Fibroblast of skin of left biceps (primary cell): ENCODE measurements at places on chromosomes 16 and 17.

GRCh38 chr17:57544401-57544800 lies 200.7 kb downstream of the CCDC182 start:
- DNase-seq, result no peak

DNA sequence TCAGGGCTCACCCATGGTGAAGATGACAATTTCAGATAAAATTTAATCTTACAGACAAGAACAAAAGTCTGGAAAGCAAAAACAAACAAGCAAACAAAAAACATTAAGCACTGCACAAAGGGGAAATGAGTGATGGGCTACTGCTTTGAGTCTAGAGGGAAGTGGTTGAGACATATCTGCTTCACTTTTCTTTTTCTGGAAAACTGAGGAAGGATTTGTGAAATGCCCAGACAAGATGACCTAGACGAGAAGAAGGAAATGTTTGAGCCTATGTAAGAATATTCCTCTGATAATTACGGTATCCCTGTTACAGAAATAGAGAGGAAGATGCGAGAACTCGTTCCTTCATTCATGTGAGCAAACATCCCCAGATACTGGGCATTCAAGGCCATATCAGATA lies 11.5 kb upstream of the HYDIN start:
- DNase-seq, result no peak

GRCh38 chr17:17698371-17698770 lies 17.1 kb downstream of the RAI1 start:
- DNase-seq, result no peak

DNA sequence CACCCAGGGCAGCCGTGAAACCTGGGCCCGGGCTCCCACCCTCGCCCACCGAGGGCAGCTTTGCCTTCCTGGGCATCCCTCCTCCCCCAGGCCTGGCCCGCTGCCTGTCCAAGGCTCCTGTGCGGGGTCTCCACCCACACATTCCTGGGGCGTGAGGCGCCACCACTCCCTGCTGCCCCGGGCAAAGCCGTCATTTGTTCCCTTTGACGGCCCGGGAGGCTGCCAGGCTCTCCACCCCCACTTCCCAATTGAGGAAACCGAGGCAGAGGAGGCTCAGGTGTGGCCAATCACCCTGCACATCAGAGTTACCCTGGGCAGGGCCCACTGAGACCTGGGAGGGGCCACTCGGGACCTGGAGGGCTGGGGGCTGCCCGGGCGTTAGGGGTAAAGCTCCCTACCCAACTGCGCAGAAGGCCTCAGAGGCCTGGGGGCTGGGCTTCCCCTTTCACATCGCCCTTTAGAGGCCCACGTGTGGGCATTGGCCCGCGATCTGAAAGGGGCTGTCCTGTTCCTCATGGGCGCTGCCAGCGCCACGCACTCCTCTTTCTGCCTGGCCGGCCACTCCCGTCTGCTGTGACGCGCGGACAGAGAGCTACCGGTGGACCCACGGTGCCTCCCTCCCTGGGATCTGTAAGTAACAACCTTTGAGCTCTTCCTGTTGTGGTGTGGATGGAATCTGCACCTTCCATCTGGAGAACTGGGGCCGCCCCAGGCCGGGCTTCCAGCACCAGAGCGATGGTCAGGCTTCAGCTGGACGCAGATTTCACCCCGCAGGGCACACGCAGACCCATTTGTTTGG lies at the start of gene MSLN:
Gene MSLN, plus strand, starts transcription at position 190 of the 799 bp plus-strand sequence. CDS start 1,947 bp downstream, outside the sequence.
- no peak for DNase-seq

DNA sequence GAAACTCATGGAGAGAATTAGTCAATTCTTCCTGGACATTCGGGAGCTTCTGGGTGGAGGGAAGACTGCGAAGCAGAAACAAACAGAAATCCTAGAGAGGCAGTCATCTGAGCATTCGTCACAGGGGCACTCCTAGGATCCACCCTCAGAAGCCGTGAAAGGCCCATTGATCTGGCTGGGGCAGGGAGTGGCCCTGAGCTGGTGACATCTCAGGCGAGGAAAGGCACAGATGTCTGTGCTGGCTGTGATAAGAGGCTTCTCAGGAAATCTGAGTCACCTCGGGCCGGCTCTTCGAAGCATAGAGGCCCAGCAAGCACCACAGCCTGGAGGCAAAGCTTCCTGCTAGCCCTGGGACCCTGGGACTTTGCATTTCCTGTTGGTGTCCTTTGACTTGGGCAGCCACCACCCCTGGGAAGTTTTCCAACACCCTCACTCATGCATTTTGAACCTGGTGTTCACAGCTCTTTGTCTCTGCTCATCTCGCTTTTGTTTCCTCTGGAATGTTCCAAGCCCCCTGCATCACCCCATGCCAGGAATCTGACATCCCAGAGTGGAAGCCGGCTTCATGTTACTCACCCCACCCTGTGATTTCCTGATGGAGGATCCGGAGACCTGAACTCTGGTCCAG lies 23.3 kb upstream of the CDRT4 start:
- no peak for DNase-seq

- DNase-seq, result no peak
These were observed 177.0 kb upstream of the TNRC6C start for GRCh38 chr17:77781536-77781935.

- DNase-seq, result no peak
These were observed 4.3 kb downstream of the CTRL start for GRCh38 chr16:67927131-67927941.

GRCh38 chr16:81481207-81481821 lies 36.7 kb downstream of the CMIP start:
- no peak for DNase-seq

GRCh38 chr17:30341703-30342249 lies 7.9 kb upstream of the TMIGD1 start:
- DNase-seq, result no peak

DNA sequence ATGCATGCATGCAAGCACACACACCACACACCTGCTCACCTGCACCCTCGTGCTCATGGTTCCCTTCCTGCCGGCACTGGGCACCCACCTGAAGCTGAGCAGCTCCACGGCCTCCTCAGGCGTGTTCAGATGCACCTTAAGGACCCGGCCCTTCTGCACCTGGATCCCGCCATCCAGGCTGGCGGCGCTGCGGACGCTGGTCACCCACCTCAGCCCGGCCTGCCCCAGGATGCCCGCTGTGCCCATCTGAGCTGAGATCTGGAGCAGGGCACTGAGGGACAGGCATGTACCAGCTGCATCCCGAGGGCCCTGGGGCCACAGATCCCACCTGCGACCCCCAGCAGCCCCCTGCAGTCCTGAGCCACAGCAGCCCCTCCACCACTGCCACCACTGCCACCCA lies 110.0 kb downstream of the LITAF start:
- no peak for DNase-seq

DNA sequence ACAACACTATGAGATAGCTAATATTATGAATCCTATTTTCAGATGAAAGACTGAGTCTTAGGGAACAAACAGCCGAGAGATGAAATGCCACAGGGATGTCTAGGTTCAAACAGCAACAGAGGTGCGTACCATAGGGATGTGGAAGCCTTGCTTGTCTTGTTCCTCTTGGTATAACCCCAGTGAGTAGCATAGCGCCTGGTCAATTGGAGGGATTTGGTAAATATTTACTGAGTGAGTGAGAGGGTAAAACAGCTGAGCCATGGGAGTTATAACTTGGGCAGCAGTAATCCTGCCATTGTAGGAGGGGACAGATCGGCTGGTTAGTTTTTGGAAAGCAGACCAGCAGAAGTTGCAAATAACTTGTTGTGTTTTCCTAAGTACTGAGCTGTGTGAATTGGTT lies 80.2 kb downstream of the WWOX start:
- DNase-seq, result no peak

- DNase-seq, result no peak
These were observed 292.7 kb downstream of the HAPSTR1 start for GRCh38 chr16:9384141-9384540.

DNA sequence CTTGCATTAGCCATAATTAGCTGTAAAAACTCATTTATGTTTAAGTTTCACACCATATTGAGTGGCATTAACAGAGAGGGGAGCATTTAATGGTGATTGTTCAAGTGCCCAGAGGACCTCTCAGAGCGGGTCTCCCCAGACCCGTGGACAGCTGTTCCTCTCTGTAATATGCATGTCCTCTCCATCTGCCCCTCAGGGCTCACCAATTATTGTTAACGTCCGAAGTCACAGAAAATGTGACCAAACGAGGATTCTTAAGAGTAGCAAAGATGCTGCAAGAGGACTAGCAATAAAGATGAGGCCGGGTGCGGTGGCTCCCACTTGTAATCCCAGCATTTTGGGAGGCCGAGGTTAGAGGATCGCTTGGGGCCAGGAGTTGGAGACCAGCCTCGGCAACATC lies 130.2 kb downstream of the CPPED1 start:
- DNase-seq, result no peak

DNA sequence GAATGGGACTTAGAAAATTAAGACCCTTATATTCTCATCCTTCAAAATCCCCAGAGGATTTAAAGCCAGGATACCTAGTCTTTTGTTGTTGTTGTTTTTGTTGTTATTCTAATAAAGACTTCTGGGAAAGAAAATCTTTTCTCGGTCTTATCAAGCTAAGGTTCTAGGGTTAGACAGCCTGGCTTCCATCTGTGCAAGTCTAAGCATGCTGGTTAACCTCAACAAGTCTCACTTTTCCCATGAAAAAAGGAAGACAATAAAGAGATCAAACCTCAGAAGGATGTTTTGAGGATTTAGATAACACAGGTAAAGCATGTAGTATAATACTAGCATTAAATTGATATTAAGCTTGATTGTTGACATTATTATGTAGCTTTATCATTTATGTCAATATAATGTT lies 486.4 kb upstream of the SOX9 start:
- no peak for DNase-seq

DNA sequence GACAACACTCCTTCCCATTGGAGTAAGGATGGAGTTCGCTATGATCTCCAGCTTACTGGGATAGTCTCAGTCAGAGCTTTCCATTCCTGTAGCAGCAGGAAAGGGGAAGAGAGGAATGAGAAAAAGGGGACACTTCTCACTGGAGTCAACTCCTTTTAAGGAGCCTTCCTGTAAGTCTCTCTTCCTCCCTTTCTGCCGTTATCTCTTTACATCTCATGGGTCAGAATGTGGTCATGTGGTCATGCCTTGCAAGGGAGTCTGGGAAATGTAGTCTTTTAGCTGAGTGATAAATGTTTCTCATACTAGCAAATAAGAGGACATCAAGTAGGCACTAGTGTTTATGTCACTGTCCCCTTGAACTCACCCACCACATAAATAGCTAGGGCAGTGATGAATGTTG lies 227.3 kb downstream of the HAPSTR1 start:
- no peak for DNase-seq

GRCh38 chr16:76309639-76310335 lies 32.6 kb downstream of the CNTNAP4 start:
- DNase-seq, result no peak

GRCh38 chr16:14014284-14014625 lies 56.9 kb upstream of the MRTFB start:
- no peak for DNase-seq
